Suppressor macrophage treated with lipopolysaccharide for 1 hour (primary cell): ENCODE measurements at places on chromosomes 3 and 15.

- no peak for DNase-seq
Observed at GRCh38 chr3:58514405-58514804, 22.5 kb downstream of the KCTD6 start.

DNA sequence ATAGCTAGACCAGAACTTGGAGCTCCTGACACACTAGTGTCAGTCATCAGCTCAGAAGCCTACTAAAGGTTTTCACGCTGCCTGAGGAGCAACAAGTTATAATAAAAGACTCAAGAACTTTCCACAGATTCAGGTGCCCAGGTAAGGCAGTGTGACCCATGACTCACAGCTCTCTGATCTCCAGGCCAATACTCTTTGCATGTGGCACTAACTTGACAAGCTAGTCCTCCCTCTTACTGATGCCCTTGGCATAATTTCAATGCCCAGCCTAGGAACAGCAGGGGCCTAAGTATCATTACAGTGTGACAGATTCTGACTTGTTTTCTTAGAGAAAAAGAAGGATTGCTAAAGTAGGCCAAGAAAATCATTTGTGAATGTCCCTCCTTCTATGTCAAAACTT is 38.4 kb downstream of the MEIS2 start:
- no peak for DNase-seq

GRCh38 chr15:51841406-51842040 is 12.1 kb downstream of the TMOD3 start:
- peak; percentile 43 for DNase-seq

DNA sequence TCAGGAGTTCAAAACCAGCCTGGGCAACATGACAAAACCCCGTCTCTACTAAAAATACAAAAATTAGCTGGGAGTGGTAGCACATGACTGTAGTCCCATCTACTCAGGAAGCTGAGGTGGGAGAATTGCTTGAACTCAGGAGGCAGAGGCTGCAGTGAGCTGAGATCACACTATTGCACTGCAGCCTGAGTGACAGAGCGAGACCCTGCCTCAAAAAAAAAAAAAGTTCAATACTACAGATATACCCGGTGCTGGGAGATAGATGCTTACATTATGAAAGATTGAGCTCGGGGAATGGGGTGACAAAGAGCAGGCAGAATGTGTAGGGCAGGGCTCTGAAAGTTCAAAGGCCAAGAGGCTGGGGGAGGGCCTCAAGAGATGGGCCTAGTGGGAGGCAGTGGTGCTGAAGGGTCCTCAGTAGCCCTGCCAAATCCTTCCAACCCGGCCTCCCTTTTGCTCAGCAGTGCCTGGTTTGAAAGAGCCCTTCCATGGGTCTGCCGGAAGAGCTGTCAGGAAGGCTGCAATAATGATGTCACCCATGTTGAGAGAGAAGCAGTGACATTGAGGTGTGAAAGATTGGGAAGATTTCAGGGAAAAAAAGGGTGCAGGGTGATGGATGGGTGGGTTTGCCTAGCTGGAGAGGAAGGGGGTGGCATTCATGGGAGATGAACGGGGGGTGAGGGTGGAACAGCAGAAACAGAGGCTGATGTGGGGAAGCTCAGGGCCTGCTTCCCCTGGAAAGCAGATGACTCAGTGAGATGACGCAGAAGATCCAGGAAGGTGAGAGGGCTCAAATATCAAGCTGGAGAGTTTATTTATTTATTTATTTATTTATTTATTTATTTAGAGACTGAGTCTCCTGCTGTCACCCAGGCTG is 20.0 kb upstream of the IREB2 start:
- DNase-seq = peak; percentile 22

DNA sequence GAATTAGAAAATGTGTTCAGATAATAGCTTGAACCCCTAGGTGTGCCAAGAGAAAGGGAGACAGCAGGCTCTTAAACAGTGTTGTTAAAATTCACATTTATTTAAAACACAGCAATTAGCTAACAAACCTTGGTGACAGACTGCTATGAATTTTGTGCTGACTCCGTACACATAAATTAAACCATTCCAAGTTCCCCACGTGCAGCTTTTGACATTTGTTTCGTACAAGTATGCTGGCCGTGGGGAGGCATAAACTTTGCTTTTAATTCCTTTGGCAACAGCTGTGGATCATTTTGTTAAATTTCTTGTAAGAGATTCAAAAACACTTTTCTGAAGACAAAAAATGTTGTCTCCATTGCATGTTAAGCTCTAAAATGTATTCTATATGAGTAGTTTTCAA is 465.3 kb downstream of the FGF12 start:
- no peak for DNase-seq

GRCh38 chr15:73637527-73637926 is 4.3 kb upstream of the NPTN start:
- DNase-seq = no peak

DNA sequence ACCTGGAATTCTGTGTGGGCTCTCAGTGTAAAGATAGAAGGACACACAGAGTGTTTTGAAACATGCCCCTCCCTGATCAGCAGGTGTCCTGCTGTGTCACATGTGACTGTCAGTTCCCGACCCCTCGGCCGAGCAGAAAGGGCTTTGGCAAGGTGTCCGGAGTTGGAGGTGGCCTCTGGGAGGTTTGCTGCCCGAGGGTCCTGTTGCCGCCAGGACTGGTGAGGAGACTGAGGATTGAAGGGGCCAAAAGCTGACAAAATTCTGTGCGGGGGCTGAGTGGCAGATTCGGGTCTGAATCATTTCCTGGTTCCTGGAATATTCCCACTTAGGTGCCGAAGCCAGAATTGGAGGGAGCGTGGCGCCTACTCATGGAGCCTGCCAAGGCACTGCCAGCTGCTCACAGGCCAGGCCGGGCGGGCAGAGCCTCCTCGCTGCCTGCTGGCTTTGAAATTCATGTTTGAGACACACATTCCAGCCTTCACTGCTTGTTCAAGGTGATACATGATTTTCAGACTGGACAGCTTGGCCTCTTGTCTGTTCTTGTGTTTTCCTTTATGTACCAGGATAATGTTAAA is 83.8 kb downstream of the APBA2 start:
- DNase-seq = no peak

DNA sequence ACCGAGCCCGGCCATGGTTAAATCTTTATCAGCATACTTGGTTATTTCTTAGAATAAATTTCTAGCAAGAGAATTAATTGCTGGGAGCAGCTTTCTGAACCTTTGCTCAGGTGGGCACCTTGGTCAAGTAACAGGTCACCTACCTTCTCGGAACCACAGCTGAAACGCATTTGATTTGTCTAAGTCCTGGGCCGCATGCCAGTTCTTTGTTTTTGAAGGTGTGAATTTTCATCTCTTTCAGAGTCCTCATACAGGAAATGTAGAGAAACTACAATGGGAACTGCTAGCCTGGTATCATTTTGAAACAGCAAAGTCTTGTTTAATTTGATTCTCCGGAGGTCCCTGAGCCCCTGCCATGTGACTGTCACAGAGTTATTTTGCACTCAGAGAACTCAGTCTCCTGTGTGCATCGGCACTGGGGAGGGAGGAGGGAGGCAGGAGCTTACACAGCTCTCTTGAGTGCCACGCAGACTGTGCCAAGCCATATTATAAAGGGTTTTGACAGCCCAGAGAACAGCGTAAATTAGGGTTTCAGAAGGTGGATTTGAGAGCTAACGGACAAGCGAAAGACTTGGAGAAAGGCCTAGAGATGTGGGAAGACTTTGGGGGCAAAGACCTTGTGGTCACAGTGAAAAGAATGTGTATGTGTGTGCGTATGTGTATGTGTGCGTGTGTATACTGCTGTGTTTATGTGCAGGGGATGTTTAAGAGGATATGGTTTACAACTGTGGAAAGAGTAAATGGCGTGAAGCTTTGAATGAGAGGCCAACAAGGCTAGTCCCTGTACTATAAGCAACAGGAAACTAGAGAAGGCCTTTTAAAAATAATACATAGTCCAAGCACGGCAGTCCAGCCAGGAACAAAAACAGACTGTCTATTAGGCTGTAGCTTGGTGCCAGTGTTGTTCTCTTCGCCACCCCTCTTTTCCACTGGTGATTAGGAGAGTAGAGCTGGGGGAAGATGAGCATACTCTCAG is 61.8 kb upstream of the ATP13A3 start:
- no peak for DNase-seq

- DNase-seq = peak; percentile 52
Observed at GRCh38 chr15:57421551-57421950, 45.2 kb downstream of the CGNL1 start.

DNA sequence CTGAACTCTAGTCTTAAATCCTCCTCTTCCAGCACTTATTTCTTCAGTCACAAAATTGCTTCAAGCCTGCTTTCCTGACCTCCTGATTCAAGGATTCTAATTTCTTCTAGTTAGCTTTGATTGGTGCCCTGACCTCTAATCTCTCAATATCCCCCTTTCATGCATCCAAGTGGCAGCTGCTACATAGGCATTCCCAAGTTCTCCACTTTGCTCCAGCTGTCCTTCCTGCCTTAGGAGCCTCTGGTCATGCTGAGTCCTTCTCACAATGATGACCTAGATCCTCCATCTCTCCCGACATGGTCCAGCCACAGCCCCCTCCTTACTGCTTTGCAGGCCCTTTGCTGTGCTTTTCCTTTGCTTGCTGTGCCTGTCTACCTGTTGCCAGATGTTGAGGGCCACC is 347.8 kb upstream of the C2CD4B start:
- no peak for DNase-seq

DNA sequence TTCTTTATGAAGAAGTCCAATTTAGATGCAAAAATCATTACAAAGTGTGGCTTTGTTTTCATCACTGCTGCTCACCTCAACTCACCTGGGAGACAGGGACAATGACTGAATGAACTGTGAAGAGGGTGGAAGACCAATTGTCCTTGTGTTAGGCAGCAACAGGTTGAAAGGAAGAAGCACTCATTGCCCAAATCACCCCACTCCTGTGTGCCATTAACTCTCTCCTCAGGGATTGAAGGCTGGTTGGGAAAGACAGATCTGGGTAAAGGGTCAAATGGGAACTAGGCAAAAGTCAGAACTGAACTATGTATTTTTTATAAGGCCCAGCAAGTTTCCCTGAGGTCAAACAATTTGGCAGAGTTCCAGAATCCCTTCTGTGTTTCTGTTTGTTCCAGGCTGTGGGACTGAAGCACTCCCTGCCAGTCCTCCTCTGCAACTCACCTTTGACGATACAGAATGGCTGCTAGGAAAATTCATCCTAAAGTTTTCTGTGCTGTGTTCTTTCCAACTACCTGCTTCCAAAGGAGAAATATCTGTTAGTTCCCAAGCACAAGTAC is 68.6 kb upstream of the CCDC39 start:
- no peak for DNase-seq

DNA sequence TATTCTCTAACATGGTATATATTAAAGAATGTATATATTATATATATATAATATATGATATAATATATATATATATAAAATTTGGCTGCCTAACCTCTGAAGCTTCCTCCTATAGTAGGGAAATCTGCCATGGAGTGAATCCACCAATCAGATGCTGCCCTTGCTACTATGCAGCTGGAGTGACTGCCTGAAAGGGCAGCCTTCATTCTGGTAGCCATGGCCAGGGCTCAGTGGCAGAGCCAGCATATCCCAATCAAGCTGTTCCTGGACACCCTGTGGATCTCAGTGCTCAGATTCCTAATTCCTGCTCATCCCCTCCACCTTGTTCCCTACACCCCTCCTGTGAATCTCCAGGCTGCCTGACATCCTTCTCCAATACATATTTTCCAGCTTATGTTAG is 2.2 kb upstream of the SH3GL3 start:
- DNase-seq = no peak

- DNase-seq = no peak
Observed at GRCh38 chr3:55489798-55490132, 2.7 kb upstream of the WNT5A start.

DNA sequence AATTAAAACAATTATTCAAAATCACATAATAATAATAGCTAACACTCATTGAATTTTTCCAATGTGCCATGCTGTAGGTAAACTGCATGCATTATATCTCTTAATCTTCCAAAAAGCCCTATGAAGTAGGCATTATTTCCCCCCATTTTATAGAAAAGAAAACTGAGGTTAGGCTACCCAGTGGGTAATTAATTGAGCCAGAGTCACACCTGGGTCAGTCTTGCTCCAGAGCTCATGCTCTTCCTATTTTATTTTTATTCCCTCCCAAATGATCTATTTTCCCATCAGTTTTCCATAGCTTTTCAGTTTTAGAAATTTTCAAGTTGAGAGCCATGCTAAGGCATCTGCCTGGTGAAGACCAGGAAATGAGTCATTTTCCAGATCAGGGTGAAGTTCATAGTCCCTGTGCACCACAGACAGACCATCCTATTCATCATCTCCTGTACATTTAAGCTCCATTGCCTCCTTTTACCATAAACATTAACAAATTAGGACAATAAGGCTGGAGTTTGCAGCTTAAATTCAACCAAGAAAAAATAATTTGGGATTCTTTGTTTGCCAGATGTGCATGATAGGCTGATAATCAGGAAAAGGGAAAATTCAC is 417.3 kb downstream of the OTOL1 start:
- no peak for DNase-seq

- no peak for DNase-seq
Observed at GRCh38 chr3:192031941-192032340, 571.0 kb downstream of the PYDC2 start.

DNA sequence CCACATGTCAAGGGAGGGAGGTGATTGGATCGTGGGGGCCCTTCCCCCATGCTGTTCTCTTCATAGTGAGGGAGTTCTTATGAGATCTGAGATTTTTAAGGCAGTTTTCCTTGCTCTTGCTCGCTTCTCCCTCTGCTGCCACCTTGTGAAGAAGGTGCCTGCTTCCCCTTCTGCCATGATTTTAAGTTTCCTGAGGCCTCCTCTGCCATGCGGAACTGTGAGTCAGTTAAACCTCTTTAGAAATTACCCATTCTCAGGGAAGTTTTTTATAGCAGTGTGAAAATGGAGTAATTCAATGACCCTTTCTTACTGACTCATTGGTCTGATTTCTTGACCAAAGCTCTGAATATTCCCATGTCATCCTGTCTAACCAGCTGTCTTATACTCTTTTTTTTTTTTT is 484.4 kb upstream of the TPRG1 start:
- peak; percentile 86 for DNase-seq

DNA sequence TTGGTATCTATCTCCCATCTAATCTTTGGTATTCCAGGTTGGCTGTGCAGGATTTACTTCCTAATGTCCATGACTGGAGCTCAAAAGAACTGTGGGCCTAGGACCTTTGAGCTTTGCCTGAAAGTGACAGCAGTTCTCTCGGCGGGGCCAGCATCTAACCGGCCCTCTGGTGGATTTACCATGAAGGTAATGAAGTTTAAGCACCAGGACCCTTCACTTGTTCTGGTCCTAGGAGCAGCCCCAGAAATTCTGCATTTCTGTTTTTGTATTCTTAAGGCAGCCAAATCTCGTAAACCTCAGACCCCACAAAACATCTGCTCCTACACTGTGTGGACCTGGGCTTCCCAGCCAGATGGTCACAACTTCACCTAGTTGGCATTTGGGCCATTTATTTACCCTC is 13.0 kb downstream of the CALML4 start:
- no peak for DNase-seq

GRCh38 chr3:10515396-10515795 is 10.0 kb upstream of the ATP2B2 start:
- no peak for DNase-seq

GRCh38 chr15:40329804-40330203 is 6.3 kb downstream of the INAFM2 start:
- no peak for DNase-seq

GRCh38 chr3:51962854-51963530 is 4.3 kb downstream of the PCBP4 start:
- no peak for DNase-seq

- no peak for DNase-seq
Observed at GRCh38 chr15:74414603-74415338, 19.0 kb downstream of the SEMA7A start.
